ENCODE measurements at places on chromosomes 12 and 14.

DNA sequence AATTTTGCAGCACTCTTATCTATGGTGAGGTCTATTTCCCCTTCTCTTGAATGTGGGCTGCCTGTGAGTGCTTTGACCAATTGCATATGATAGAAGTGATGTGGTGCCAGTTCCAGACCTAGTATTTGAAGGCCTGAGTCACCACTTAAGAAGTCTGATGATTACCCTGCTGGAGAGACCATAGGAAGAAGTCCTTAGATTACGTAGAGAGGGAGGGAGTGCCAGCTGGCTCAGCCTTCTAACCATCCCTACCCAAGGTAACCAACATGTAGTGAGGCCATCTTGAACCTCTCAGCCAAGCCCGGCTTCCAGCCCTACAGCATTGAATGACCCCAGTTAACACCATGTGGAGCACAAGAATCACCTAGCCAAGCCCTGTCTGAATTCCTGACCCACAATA lies 166.9 kb downstream of the NELL2 start:
- DNase-seq: peak; percentile 24

DNA sequence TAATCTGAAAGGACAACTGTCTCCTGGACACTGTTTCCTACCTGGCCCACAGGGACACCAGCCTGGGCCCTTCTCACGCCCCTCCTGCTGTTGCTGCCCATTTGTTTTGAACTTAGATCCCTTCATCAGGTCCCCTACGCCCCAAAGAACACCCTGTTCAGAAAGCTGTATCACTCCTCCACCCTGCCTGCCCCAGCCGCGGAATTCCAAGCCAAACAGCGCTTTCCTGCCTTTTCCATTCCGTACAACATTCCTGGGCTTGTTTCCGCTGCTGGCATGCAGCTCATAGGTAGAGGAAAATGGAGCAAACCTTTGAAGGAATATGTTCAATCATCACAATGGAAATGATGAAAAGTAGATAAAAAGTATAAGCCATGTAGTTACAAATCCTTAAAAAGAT lies 12.8 kb upstream of the GSG1 start:
- DNase-seq: no peak

- DNase-seq: no peak
Observed at GRCh38 chr12:87107270-87107669, 851.1 kb upstream of the MGAT4C start.

DNA sequence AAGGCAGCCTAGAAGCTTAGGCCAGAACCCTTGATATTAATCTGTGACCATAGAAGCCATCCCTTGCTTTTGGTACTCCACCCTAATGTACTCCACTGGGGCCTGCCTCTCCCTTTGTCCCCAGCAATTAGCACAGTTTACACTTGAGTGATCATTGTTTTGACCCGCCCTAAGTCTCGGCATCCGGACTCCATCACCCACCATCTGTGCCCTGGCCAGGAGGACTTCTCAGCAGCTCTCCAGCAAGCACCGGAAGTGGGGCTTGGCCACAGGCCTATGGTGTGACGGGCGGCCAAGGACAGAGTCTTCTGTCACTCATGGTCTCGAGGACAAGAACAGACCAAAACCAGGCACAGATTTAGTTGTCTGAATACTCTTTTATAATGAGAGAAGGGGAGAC lies 126.5 kb upstream of the NTF3 start:
- DNase-seq: peak; percentile 17

DNA sequence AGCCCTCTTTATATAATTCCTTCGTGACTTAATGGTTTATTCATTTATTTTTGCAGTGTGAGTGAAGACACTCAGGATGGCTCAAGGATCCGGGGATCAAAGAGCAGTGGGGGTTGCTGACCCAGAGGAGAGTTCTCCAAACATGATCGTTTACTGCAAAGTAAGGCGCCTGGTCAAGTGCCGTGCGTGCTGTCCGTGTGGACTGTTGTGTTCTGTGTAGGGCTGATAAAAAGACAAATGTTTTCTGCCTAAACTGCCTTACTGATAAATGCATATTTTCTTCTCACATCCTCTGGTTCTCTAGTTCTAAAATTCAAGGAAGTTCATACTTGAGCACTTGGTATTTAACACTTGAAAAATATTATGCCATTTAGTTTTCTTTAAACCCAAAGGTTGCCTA lies 32.5 kb downstream of the RGS6 start:
- DNase-seq: no peak

Measured in Daoy (cell line).